ENCODE measurements at places on chromosomes 2 and 18. TPM values are rescaled to one million over a fixed set of nuclear protein-coding genes. Genes with fewer than 3 reads are reported as not detected.

The KLHL14 gene
- not detected for total RNA-seq

The PIK3C3 gene
- 65.2 TPM for total RNA-seq

The ANKRD39 gene
- total RNA-seq: 9.1 TPM

The OLA1 gene
- 167 TPM for total RNA-seq

The POTEC gene
- not detected for total RNA-seq

The ARHGAP15 gene
- total RNA-seq: not detected

The COX5B gene
- 192 TPM for total RNA-seq

The ASB18 gene
- total RNA-seq: not detected

The NCKAP1 gene
- 301 TPM for total RNA-seq

The GCG gene
- total RNA-seq: not detected

The POTEJ gene
- total RNA-seq: not detected

The SLC9A4 gene
- total RNA-seq: not detected

The DYTN gene
- not detected for total RNA-seq

The EML6 gene
- total RNA-seq: 0.80 TPM

The LRATD1 gene
- 0.13 TPM for total RNA-seq

The MBD1 gene
- total RNA-seq: 59.7 TPM

The RESP18 gene
- not detected for total RNA-seq

The CCDC85A gene
- total RNA-seq: 15.4 TPM

The TFCP2L1 gene
- total RNA-seq: not detected

The MTX2 gene
- total RNA-seq: 23.6 TPM

The SLC16A14 gene
- 0.13 TPM for total RNA-seq

The KCNG2 gene
- total RNA-seq: not detected

The AP1S3 gene
- 3.7 TPM for total RNA-seq

The DYSF gene
- 135 TPM for total RNA-seq

Measured in thoracic aorta endothelial cell (primary cell).